Stimulated activated CD8-positive, alpha-beta memory T cell treated with anti-CD3 and anti-CD28 coated beads, Interleukin-4, amount 100 ng/mL, for 48 hours (primary cell): ENCODE measurements at places on chromosomes 4 and X.

GRCh38 chr4:38803833-38804653, 548 bp downstream of the TLR1 start:
- peak; percentile 30 for DNase-seq

- DNase-seq: no peak
Measured at GRCh38 chr4:83150653-83151330, 36.3 kb upstream of the PLAC8 start.

- DNase-seq: peak; percentile 33
Measured at GRCh38 chrX:14095702-14096101, 66.0 kb upstream of the GEMIN8 start.

- no peak for DNase-seq
Measured at GRCh38 chr4:88439161-88439760, 17.7 kb upstream of the HERC5 start.

DNA sequence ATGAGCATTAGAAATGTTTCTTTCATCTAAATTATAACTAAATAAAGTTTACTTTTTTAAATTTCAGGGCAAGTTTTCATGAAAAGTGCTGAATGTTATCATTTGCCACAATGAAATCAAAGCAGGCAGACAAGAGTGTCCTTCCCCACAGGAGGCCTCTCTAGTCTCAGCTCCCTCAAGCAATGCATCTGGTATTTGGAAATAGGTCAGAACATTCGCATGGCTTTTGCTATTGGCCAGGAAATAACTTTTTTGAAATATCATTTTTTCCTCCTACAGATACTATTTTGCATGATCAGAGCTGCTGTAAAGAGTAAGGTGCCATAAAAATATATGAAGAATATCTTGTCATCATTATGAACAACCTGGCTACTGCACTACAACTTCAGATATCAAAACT, 41.1 kb downstream of the MAD2L1 start:
- no peak for DNase-seq

- DNase-seq: no peak
Measured at GRCh38 chrX:47628982-47629381, 748 bp downstream of the CFP start.

- DNase-seq: no peak
Measured at GRCh38 chr4:48254381-48255071, 15.1 kb downstream of the TEC start.

DNA sequence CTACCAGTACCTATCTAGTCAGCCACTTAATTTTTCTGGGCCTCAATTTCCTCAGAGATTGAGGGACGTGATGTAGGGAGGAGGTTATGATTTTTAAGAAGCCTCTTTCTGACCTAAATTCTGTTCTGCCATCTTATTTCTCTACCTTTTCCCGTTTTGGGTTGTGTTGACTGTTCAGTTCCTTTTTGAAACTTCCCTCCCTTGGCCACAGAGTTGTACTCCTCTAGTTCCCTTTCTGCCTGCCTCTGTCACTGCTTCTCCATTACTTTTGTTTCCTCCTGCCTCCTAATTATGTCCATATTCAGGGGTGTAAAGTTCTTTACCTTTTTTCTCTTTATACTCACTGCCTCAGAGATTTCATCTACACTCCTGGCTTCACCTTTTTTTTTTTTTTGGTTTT, 25.4 kb downstream of the CLCN5 start:
- no peak for DNase-seq

DNA sequence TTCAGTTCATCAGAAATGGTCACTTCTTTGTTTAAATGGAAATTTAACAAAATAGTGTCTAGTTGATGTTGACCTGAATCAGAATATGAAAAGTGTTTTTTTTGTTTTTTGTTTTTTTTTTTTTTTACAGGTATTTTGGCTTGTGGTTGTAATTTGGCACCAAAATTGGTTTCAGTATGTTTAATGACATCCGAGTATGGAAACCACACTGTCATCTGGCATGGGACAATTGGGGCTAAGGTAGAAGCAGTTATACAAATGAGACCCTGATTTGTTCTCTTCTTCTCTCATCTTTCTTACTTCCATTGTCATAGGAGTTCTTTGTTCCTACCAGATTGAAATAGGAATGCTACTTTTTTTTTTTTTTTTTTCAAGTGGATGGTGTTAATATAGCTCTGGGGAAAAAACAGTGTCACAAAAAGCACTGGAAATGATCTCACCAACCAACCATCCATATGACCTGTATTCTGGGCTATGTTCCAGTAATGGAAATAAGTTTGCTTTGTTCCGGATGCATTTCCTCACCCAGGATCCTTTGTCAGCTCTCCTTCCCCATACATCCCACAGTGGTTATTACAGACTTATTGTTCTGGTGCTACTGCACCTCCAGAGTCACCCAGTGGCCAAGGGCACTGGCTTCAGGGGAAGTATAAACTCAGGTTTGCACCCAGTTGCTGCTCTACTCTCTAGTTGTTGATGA, 95.8 kb downstream of the ATXN3L start:
- DNase-seq: no peak

- DNase-seq: no peak
Measured at GRCh38 chr4:40858962-40859361, 109.2 kb downstream of the NSUN7 start.

- DNase-seq: no peak
Measured at GRCh38 chr4:7332216-7333023, 102.3 kb downstream of the PSAPL1 start.

- DNase-seq: no peak
Measured at GRCh38 chr4:48891028-48891619, 15.4 kb downstream of the OCIAD2 start.

DNA sequence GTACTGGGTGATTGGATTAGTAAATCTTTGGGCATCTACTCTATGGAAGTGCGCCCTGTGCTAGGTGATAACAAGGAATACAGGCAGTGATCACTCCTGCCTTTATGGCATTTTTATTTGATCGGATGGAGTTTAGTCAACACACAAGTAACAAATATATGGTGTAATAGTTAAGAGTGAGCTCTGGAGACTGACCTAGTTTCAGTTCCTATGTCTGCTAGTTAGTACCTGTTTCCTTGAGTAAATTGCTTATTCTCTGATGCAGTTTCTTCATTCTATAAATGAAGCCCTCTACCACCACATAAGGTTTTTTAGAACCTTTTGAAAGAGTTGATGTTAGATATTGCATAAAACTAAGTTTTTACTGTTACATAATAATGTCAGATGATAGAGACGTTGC, 134.6 kb downstream of the KDM6A start:
- DNase-seq: no peak

DNA sequence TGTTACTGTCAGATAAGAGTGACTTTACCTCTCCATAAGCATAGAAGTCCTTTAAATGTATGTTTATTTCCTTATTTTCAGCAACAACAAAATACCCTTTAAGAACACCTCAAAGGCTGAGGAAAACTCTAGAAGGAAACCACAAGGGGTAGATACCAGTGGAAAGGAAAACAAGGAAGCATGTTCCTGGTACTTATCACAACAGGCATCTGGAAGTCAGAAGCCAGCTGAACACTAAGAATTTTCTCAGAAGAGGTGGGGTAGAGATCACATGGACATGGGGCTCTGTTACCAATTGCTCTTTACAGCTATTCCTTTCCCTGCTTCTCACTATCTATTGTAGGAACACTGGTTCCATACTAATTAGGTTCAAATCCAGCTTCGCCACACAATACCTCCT, 51.5 kb upstream of the BEND2 start:
- DNase-seq: no peak

DNA sequence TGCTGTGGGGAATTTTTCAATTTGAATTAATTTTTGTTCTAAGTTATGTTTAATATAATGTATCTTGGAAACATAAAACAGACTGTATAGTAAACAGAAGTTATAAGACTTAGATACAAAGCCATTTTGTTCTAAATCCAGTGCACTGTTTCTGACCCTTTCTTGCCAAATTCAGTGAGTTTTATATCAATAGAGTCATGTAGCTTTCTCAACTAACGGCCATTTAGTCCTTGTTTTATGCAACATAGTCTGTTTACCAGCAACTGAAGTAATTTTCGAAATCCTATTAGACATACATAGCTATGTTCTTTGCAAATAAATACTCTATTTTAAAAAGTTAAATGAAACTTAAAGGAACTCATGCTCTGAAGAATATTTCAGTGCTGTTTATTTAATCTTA, 242.8 kb downstream of the ADGRL3 start:
- no peak for DNase-seq

DNA sequence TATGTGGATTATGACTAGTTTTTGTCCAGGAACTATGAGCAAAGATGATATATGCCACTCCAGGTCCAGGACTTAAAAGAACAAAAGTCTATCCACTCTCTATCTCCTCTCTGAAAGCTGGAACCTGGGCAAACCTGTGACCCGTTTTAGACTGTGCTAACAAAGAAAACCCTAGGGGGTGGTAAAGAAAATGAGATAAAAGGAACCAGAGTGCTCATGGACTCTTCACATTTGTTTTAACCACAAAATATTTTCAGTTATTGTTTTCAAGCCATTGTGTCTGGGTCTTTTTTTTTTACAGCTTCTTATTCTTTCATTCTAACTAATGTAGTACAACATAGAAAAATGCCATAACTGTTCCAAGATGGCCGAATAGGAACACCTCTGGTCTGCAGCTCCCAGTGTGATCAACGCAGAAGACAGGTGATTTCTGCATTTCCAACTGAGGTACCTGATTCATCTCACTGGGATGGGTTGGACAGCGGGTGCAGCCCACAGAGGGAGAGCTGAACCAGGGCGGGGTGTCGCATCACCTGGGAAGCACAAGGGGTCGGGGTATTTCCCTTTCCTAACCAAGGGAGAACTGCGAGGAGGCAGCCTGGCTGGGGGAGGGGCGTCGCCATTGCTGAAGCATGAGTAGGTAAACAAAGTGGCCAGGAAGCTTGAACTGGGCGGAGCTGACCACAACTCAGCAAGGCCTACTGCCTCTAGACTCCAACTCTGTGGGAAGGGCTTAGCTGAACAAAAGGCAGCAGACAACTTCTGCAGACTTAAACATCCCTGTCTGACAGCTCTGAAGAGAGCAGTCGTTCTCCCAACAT, 45.1 kb downstream of the CHM start:
- DNase-seq: no peak

DNA sequence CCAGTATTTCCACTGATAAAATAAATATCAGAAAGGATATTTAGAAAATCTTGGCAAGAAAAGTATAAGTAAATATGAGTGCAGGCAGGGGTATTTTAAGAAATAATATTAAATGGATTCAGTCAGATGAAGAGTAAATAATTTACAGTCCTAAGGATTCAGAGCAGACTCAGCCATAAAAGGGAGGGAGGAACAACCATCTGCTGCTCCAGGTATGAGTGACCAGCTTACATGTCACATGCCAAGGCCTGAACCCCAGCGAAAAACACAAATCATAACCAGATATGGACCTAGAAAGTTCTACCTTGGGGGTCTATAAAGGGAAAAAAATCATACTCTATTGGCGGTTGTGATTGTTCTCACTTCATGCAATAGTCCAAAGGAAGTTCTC, 166.8 kb downstream of the COL4A6 start:
- DNase-seq: no peak

GRCh38 chrX:120564925-120565324, 4.2 kb upstream of the CUL4B start:
- no peak for DNase-seq

DNA sequence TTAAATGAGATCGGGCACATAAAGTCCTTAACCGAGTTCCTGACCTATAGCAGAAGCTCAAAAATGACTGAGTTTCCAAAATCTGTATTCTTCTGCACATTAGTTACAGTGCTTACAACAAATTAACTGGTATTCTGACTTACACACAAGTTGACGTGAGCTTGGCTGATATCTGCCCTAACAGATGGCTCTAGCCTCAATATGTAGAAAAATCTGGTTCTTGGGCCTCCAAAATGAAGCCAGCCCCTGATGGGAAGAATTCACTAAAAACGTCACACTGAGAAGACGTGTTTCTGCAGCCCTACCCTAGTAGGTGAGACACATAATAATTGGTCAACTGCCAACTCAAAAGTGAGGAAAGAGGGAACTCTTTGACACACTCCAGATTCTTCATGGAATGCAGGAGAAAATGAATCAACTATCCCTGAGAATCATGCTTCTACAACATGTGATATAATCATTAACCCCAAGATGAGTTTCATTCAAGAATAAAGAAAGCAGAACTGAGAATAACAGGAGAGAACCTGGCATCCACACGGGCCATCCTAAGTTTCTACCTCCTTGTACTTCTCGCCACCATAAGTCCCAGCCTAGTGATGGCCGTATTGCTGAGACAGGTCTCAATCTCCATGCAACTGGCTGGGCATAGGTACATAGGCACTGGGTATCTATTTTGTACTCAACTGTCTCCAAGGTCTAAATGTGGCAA, 8.2 kb downstream of the STX18 start:
- no peak for DNase-seq

DNA sequence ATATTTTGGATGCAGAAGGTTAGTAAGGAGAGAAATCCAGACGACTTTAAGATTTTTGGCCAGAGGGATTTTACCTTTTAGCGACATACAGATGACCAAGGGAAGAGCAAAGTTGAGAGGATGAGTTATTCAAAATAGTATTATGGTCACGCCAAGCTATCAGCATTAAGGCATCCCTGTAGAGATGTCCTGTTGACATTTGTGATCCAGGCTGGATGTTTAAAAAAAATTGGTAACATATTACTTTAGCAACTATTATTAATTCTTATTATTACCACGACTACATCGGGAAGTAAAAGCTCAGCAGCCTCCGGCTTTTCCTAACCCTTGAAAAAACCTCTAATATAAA, 562 bp upstream of the OSTC start:
- no peak for DNase-seq

GRCh38 chr4:116486401-116486800, 599.0 kb downstream of the TRAM1L1 start:
- DNase-seq: no peak

GRCh38 chr4:140130677-140131076, 23.3 kb downstream of the MAML3 start:
- no peak for DNase-seq

DNA sequence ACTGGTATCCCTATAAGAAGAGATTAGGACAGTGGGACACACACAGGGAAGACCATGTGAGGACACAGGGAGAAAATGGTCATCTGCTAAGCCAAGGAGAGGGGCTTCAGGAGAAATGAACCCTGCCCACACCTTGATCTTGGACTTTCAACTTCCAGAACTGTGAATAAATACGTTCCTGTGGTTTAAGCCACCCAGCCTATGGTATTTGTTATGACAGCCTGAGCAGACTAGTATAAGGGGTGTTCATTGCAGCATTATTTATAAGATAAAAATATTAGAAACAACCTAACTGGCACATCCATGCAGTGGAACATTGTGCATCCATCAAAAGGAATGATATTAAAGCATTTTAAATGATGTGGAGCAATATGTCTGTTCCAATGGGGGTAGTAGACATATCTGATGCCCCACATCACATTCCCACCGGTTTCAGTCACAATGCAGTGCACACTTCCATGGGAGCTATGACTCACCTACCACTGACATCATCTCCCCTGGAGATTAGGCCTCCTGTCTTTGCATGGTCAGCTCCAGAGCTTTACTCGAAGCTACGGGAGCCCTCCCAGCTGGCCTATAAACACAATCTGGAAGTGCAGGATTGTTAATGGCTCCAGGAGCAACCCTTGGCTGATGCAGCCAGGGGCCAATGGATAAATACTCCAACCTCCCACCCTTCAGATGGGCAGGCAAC, 38.9 kb upstream of the MAMLD1 start:
- no peak for DNase-seq

- DNase-seq: no peak
Measured at GRCh38 chrX:7050271-7050670, 97.2 kb upstream of the STS start.
